ENCODE measurements at places on chromosomes 4 and X.
A peak's percentile ranks its signal among the peaks of the same experiment; 100 is the strongest.

- DNase-seq = peak; percentile 96
Measured at GRCh38 chr4:7828011-7828720, 111.5 kb downstream of the AFAP1 start.

DNA sequence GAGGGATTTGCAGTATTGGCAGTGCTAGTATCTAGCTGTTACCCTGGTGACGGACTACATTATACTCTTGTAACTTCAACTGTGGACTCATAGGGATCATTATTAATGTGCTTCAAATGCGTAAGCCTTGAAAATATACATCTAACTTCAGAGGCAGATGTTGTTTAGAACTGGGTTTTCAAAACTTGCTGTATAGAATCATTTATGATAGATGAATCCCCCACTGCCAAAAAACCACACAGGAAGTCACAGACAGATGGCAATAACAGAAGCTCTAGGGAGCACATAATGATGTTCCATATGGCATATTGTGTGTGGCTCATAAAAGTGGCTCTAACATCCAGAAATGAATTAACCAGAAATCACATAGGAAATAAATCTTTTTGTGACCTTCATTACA lies 62.3 kb upstream of the RELL1 start:
- DNase-seq = no peak

DNA sequence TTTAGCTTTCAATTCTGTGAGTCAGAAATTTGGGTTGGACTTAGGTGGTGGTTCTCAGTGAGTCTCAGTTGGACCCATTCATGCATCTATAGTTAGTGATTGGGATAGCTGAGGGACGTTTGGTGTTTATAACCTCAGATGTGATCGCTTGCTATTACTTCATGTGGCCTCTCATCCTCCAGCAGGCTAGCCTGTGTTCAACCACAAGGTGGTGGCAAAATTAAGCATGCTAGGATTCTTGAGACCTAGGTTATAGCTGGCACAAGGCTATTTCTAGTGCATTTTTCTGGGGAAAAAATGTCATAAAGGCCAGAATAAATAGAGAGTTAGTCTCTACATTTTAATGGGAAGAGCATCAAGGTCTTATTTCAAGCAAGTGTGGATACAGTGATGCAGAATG lies 10.9 kb upstream of the GRPR start:
- DNase-seq = no peak

DNA sequence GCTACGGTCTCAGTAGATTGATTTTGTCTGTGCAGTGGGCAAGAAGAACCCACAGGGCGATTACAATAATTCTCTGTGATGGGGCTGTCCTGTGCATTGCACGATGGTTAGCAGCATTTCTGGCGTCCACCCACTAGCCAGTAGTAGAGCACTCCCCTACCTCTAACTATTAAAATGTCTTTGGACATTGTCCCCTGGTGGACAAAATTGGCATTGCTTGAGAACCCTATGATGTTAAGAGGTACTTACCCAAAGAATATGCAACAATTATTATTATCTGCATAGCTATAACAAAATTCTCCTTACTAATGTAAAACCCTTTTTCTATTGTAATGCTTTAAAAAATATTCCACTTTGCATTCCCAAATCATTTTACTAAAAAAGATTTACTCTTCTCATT lies 109.5 kb upstream of the VCX3A start:
- no peak for DNase-seq

DNA sequence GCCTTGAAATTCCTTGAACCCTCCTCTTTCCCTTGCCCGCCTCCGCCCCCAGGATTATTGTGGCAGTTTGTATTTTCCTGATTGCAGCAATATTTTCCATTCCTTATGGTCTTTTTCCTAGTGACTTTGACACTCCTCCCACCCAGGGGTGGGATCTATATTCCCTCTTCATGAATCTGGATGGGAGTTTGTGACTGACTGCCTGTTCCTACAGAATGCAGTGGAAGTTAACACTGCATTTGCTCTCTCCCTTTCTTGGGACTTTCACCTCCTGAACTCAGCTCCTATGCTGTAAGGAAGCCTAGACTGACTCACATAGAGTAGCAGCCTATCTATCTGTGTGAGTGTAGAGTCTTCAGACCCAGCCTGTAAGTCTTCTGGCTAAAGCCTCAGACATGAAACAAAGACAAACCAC lies 2.2 kb downstream of the FUNDC2 start:
- peak; percentile 6 for DNase-seq

GRCh38 chrX:79288733-79289132 lies 78.4 kb downstream of the ITM2A start:
- DNase-seq = no peak

GRCh38 chrX:19627533-19627932 lies 112.2 kb upstream of the MAP3K15 start:
- DNase-seq = no peak

DNA sequence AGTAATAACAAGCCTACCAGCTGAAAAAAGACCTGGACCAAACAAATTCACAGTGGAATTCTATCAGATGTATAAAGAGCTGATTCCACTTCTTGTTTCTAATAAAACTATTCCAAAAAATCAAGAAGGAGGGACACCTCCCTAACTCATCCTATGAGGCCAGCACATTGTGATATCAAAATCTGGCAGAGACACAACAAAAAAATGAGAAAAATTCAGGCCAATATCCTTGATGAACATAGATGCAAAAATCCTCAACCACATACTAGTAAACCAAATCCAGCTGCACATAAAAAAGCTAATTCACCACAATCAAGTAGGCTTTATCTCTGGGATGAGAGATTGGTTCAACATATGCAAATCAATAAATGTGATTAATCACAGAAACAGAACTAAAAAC lies 147.9 kb upstream of the NEIL3 start:
- no peak for DNase-seq

GRCh38 chr4:134499074-134499473 lies 297.5 kb upstream of the PABPC4L start:
- no peak for DNase-seq

- no peak for DNase-seq
Measured at GRCh38 chr4:171430495-171430894, 382.7 kb upstream of the GALNTL6 start.

DNA sequence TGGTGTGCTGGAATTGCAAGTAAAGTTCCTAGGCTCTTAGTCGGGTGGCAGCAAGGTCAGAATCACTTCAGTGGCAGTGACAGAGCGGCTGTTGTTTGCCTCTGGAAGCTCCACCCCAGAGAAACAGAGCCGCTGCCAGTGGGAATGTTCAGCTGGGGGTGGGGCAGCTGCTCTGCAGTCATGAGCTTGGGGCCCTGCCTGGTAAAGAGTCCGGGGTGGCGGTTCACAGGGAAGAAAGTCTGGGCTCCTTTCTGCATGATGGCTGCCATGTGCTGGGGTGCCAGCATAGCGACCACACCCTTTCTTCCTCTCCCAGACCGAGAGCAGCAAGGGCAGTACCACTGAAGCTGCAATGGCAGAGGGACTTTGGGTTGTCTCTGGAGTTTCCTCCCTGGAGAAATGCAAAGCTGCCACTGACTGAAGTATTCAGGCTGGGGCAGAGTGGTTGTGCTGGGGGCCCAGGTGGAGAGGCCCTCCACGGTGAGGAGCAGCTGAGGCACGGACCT lies 108.8 kb upstream of the CENPE start:
- DNase-seq = no peak

GRCh38 chr4:168163106-168163505 lies 70.8 kb downstream of the ANXA10 start:
- DNase-seq = no peak

DNA sequence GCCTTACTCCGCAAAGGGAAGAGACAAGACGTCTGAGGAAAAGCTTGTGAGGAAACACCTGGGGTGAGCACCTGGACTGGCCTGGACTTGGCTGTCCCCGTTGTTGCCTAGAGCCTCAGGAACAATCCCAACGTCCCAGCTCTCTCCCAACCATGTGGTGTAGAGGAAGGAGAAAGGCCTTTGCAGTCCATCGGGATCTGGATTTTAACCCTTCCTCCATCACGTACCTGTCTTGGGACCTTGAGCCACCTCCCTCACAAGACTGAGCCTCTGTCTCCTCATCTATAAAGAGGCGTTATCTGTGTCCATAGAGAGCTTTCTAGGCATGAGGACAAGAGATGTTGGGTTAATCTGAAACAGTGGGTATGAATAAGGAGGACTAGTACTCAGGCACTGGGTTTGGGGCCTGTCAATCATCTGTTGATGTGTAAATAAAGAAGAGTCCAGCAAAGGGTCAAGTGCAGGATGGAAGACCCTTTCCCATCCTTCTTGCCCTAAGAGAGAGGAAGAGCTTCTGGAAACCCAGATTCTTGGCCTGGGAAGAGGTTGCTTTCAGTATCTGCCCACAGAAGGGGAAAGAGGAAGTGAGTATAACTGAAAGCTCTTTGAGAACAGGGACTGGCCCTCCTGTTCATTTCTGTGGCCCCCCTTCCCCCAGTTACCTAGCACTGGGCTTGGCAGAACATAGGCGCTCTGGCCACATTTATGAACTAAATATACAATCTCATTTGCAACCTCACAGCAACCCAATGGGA lies 137.1 kb downstream of the PJA1 start:
- DNase-seq = no peak

GRCh38 chrX:21655901-21656586 lies 2.1 kb downstream of the KLHL34 start:
- no peak for DNase-seq

DNA sequence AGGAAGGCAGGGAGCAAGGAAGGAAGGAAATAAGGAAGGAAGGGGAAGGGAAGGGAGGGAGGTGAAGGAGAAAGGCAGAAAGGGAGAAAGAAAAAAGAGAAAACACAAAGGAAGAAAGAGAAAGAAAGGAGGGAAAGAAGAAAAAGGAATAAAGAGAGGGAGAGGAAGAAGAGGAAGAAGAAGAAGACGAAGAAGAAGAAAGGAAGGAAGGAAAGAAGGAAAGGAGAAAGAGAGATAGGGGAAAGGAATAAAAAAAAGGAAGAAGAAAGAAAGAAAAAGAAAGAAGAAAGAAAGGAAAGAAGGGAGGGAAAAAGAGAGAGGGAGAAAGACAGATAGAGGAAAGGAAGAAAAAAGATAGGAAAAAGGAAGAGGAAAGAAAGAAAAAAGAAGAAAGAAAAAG lies 128.0 kb downstream of the MXRA5 start:
- DNase-seq = no peak

DNA sequence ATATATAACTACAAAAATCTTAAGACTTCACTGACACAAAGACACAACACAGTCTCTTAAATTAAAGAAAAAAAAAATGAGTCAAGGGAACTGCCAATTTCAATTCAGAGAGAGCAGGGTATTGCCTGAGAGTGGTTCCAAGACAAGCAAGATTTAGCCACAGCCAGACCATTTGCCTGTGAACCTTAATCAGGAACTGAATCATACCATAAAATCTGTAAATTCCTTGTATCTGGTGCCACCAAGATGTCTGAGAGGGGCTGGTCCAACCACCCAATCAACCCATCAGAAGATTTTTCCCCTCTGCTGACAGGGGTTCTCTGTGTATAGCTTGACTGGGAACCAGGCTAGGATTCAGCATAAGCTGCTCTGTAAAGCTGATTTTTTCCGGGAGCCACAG lies 159.2 kb downstream of the CPEB2 start:
- DNase-seq = no peak

GRCh38 chr4:80311130-80311529 lies 24.4 kb upstream of the CFAP299 start:
- no peak for DNase-seq

DNA sequence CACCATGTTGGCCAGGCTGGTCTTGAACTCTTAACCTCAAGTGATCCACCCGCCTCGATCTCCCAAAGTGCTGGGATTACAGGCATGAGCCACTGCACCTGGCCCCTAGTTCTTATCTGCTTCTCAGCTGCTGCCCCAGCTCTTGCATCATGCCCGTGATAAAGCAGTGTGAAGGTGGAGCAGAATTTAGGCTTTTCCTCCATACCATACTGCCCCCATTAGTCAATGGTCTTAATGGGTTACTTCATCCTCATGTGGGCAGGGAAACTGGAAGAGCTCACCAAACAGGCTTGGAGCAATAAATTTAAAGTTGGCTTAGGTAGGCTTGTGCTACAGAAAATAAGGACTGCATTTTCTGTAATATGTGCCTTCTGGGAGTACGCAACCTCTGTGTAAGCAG lies 636.9 kb upstream of the BOD1L1 start:
- no peak for DNase-seq

DNA sequence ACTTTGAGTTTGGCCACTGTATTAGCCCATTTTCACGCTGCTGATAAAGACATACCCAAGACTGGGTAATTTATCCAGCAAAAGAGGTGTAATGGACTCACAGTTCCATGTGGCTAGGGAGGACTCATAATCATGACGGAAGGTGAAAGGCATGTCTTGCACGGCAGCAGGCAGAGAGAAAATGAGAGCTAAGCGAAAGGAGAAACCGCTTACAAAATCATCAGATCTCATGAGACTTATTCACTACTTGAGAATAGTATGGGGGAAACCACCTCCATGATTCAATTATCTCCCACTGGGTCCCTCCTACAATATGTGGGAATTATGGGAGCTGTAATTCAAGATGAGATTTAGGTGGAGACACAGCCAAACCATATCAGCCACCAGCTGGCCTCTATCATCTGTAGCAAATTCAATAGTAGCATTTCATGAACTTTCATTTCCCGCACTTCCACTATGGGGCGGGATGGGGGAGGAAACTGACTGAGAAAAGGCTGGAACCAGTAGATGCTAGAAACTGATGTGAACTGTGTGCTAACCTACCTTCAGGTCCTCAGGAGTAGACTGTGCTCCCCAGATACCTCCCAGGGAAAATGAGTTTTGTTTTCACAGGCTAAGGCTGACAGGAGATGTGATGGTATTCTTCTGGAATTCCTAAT lies 35.3 kb upstream of the LGI2 start:
- DNase-seq = no peak

GRCh38 chr4:109930872-109931271 lies 18.2 kb downstream of the EGF start:
- DNase-seq = no peak

DNA sequence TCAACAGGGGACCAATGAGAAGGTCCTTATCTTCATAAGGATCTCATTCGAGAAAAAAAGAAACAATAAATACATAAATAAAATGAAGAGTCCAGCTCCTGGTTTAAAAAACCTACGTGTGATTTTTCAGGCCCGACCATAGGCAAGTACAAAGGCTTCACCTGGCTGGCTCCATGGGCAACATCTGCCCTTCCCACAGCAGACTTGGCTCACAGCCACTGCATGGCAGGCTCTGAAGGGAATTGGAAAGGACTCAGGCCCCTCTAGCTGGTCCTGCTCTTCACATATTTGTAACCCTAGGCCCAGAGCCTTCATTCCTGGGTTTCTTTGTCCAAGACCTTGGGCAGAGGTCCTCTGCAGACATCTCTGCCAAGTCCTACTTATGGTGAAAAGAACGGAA lies 228.1 kb downstream of the QDPR start:
- DNase-seq = no peak

DNA sequence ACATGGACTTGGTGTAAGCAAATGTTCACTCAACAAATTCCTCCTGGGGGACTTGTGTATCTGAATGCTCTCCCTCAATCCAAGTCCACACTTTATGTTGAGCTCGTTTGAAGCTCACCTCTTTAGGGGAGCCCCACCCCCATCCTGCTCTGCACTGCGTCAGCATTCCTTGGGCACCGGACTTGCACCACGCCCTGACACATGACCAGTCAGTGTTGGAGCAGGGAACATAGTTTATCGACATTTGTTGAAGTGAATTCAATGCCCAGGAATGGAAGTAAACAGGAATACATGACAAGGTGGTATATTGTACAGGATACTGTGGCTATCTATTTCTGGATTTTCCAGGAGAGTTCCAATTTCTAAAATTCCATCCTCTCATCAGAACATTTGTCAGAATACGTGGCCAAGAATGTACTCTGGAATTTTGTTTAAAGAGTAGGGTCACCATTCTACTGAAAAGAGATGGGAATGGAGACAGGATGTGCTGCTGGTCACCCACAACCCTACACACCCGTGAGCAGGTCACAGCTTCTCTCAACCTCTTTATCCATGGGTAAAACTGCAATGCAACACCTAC lies 60.0 kb upstream of the LNX1 start:
- no peak for DNase-seq

GRCh38 chrX:48698306-48698705 lies 1.8 kb downstream of the SUV39H1 start:
- DNase-seq = no peak
